Gastrocnemius medialis (tissue), 4 donors: ENCODE measurements at places on chromosomes 2 and 18. TPM values are rescaled to one million over a fixed set of nuclear protein-coding genes. Genes with fewer than 3 reads are reported as not detected.

IL1A gene
- not detected for total RNA-seq

GAREM2 gene
- total RNA-seq: 1.8 TPM

GPR75 gene
- total RNA-seq: 1.2 TPM

TOGARAM2 gene
- 64.4 TPM for total RNA-seq

GRCh38 chr2:145757503-145758246 is 1237.8 kb upstream of the ZEB2 start:
- H3K36me3 ChIP-seq: no peaks in the 10 kb centered on the region
- H3K4me1 ChIP-seq: no peaks in the 10 kb centered on the region
- no peak for DNase-seq
- no peaks in the 10 kb centered on the region for H3K27me3 ChIP-seq
- H3K27ac ChIP-seq: no peak overlapping the region
- H3K4me3 ChIP-seq: no peak overlapping the region
